ENCODE measurements at places on chromosomes 7 and 10.

DNA sequence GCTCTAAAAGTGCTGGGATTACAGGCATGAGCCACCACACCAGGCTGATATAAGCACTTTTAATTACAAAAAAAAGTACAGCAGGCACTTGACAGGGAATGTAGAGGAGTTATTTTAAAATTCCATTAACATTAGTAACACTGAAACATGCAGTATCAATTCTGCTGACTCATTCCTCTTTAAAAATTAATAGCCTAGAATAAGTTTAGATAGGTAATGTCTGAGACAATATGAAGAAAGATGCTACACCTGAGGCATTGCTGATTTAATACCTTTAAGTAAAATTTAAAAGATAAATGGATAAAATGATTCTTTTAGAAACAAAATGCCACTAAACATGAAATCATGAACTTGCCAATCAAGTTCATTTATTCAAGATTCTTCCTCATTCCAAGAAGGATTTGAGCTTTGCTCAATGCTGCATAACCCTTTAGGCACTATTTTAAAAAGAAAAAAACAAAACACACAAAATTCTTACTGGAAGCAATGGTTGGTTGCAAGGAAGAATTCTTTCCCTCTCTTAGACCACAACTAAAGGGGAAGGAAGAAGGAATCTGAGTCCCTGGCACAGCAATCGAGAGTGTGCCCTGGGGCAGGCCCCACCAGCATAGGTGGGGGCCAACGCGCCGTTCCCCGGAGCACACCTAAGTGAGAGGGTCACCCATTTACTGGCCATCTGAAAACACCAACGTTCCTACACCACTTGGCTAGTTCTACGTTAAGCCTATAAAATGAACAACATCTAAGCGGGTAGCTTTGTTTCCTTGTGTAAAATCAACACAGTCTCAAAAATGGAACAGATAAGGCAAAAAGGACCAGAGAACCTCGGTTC lies 26.6 kb downstream of the ESYT2 start:
- DNase-seq, result no peak

- DNase-seq, result no peak
These were observed 108.5 kb downstream of the EVX1 start for GRCh38 chr7:27351137-27351536.

GRCh38 chr10:114315566-114316420 lies 76.7 kb downstream of the VWA2 start:
- DNase-seq, result no peak

DNA sequence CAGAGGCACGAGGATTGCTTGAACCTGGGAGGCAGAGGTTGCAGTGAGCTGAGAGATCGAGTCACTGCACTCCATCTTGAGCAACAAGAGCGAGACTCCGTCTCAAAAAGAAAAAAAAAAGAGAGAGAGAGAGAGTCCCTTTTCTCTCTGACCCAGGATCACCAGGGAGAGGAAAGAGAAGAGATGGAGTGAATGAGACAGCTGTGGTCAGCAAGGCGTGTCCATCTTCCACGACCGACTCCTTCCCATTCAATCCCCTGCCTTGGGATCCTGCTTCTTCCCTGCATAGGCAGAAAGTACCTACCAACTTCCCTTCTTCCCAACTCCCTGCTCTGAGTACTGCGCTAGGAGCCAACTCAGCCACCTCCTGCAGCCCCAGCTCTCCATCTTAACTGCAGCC lies 5.2 kb upstream of the ZAN start:
- no peak for DNase-seq

GRCh38 chr10:118572256-118573041 lies 23.0 kb downstream of the PRLHR start:
- no peak for DNase-seq

GRCh38 chr10:88131511-88132139 lies 268.2 kb downstream of the PTEN start:
- peak; percentile 60 for DNase-seq

GRCh38 chr10:12785415-12785831 lies 216.1 kb downstream of the CCDC3 start:
- DNase-seq, result no peak

DNA sequence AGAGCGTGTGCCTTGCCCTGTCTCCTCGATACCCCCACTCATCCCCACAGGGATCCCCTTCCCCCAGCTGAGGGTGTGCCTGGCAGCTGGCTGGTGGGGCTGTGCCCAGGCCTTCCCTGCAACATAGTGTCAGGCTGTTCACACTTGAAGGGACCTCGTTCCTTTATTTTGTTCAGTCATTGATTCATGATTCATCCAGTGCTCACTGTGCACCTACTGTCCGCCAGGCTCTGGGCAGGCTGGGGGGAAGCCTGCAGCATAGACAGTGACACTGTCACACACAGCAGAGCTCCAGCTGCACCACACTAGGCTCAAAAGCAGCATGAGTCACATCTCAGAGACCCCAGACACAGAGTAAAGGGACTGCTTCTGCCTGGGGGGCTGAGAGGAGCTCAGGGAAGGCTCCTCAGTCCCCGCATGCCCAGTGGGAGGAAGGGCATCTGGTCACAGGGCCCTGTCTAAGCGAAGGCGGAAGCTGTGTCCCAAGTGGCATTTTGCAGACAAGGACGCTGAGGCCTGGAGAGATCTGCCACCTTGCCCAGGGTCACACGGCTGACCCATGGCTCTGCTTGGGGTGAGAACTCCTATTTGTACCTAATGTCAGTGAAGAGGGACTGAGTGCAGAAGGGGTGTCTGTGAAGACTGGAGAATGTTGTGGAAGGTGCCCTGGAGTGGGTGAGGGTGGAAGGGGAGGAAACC lies 27.9 kb downstream of the CDH23 start:
- peak; percentile 1 for DNase-seq

- no peak for DNase-seq
These were observed 201.6 kb upstream of the KLF6 start for GRCh38 chr10:3986493-3987142.

DNA sequence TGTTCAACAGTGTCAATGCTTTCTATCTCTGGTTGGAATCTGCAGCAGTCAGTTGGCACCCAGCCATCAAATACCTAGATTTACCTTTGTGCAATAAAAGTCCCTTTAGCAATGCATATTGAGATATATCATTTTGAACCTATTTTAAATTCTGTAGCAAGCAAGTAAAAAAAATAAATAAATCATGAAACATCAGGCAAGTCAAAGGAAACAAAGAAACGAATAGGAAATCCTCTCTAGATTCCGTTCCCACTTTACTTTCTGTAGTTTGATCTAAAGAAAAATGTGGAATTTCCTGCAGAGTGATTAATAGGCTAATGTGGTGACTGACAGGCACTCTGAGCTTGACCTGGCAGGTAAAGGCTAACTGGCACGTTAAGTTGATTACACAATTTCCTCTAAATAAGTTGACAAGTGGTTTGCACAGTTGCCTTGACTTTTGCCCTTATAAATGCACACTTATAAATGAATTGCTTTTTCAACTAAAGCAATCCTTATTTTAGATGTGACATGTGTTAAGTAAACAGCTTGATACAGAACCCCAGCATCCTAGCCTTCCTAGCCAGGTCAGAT lies 208.1 kb upstream of the TCF7L2 start:
- no peak for DNase-seq

GRCh38 chr10:130369645-130370381 lies 233.6 kb downstream of the GLRX3 start:
- DNase-seq, result no peak

- peak; percentile 57 for DNase-seq
These were observed 59.9 kb downstream of the PON1 start for GRCh38 chr7:95264363-95264891.

GRCh38 chr7:126570845-126571244 lies 681.9 kb downstream of the GRM8 start:
- no peak for DNase-seq

GRCh38 chr7:38975944-38976392 lies 1.7 kb upstream of the POU6F2 start:
- no peak for DNase-seq

- no peak for DNase-seq
These were observed 501.2 kb downstream of the PARD3 start for GRCh38 chr10:34313888-34314287.

Measured in urothelium cell line (cell line).